ENCODE measurements at places on chromosomes 5 and 9. TPM values are rescaled to one million over a fixed set of nuclear protein-coding genes. Genes with fewer than 3 reads are reported as not detected.

DNA sequence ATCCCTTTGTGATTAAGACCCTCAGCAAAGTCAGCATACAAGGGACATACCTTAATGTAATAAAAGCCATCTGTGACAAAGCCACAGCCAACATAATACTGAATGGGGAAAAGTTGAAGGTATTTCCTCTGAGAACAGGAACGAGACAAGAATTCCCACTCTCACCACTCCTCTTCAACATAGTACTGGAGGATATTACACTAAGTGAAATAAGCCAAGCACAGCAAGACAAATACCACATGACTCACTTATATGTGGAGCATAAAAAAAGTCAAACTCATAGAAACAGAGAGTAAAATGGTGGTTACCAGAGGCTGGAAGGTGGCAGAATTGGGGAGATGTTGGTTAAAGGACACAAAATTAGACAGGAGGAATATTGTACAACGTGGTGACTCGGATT, 118.1 kb upstream of the NFIL3 start:
- H3K4me1 ChIP-seq = peaks cover 13% of the 10 kb centered on the region
- no peak for DNase-seq
- H3K27me3 ChIP-seq = peaks cover 9% of the 10 kb centered on the region
- no peak overlapping the region for H3K27ac ChIP-seq
- no peaks in the 10 kb centered on the region for H3K36me3 ChIP-seq
- H3K4me3 ChIP-seq = no peak overlapping the region

GRCh38 chr5:151684690-151685361, 1.9 kb downstream of the SPARC start:
- H3K27ac ChIP-seq = no peak overlapping the region
- H3K4me3 ChIP-seq = no peak overlapping the region
- DNase-seq = no peak
- H3K36me3 ChIP-seq = no peaks in the 10 kb centered on the region
- peaks cover 9% of the 10 kb centered on the region for H3K4me1 ChIP-seq
- peaks cover 25% of the 10 kb centered on the region for H3K27me3 ChIP-seq

GRCh38 chr5:138651767-138652117, 76.5 kb upstream of the HSPA9 start:
- no peak overlapping the region for H3K27ac ChIP-seq
- peaks cover 82% of the 10 kb centered on the region for H3K27me3 ChIP-seq
- no peak for DNase-seq
- peaks cover 19% of the 10 kb centered on the region for H3K4me1 ChIP-seq
- H3K36me3 ChIP-seq = peaks cover 2% of the 10 kb centered on the region
- H3K4me3 ChIP-seq = no peak overlapping the region

DNA sequence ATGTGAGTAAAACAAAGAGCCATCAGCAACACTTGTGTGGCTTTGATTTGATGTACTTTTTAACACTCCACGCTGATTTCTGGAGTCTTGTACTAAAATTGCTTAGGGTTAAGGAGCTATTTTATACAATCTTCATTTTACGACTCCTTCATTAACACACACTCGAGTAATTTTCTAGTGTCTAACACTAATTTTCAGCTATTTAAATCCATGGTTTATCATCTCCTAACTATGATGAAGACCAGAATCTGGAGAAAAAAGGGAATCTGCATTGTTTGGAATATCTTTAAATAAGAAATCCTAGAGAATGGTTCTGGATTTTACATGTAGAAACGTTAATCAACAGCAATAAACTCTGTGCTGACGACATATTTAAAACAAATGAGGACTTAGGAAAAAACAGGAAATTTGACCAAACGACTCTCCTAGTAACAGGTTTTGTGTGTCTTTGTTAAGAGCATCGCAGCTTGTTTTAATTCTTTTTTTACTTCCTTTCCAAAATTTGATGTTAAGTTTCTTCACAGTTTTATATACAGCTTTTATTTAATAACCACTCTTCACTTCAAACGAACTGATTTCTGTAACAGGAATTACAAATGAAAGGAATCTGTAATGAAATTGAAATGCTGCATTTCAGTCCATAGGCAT, 138.5 kb downstream of the AOPEP start:
- no peak overlapping the region for H3K4me3 ChIP-seq
- no peak overlapping the region for H3K27ac ChIP-seq
- no peaks in the 10 kb centered on the region for H3K36me3 ChIP-seq
- H3K4me1 ChIP-seq = peaks cover 55% of the 10 kb centered on the region
- H3K27me3 ChIP-seq = no peaks in the 10 kb centered on the region

Gene MYO10
- total RNA-seq = 0.41 TPM

Gene PGM5
- total RNA-seq = not detected

Gene CKS2
- 148 TPM for total RNA-seq

Measured in activated T-helper 1 cell treated with anti-CD3 and anti-CD28 coated beads, Interleukin-12 subunit alpha, Interleukin-12 subunit beta, Interleukin-2, Interleukin-4 antibody, amounts not matched to agents 30 ng/mL and 10 ng/mL and 1 ng/mL, durations not matched to agents 14 hours and 24 hours and 36 hours (primary cell).